ENCODE measurements at places on chromosomes 6 and 20. TPM values are rescaled to one million over a fixed set of nuclear protein-coding genes. Genes with fewer than 3 reads are reported as not detected.

DNA sequence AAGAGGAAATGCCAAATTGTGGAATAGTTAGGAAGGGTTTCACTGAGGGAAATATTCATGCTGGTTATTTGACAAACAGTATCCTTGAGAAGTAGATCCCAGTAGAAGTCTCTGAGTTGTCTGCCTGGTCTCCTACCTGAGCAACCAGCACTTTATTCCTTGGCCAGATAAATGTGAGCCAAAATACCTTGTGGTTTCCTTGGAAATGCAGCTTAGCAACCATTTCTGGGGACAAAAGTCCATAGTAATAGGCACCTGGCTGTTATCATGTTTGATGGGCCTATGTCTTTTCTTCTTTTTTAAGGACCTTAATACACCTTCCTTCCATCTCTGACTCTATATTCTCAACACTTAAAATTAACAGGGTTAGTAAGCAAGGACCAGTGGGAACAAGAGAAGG is 217.1 kb upstream of the MARCKS start:
- DNase-seq = no peak

DNA sequence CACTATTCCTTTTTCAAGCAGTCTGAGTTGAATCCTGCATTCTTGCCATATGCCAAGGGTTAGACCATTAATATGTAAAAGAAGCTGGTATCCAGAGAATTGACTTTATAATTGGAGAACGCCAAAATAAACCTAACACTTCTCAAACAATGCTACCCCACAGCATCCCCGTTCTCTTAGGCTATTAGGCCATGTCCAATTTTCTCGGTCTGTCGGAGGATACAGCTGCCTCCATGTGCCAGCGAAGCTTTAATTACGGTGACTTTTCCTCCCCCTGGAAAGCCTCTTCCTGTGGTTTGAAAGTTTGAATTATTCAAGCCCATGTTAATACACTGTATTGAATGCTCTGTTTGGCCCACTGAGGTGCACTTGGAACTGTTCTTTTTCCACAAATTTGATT is 60.5 kb downstream of the HS3ST5 start:
- no peak for DNase-seq

DNA sequence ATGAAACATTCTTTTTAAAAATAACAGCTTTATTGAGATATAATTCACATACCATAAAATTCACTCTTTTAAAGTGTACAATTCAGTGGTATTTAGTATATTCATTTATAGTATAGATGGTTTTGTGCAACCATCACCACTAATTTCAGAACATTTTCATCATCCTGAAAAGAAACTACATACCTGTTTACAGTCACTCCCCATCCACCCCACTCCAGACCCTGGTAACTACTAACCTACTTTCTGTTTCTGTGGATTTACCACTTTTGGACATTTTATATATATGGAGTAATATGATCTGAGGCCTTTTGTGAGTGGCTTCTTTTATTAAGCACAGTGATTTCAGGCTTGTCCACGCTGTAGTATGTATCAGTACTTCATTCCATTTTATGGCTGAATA is 2.5 kb upstream of the TMEM217 start:
- DNase-seq = no peak

- DNase-seq = no peak
These were observed 112.8 kb upstream of the JARID2 start for GRCh38 chr6:15132854-15133670.

Gene IPCEF1
- total RNA-seq = not detected

Gene MUC21
- total RNA-seq = not detected

Data from ascending aorta (tissue), 2 donors.